Aorta (tissue), 5 donors: ENCODE measurements at places on chromosomes 4 and X. TPM values are rescaled to one million over a fixed set of nuclear protein-coding genes. Genes with fewer than 3 reads are reported as not detected.

GRCh38 chr4:125123570-125124109, 191.1 kb upstream of the FAT4 start:
- DNase-seq = no peak

GRCh38 chr4:73847526-73848182, 5.4 kb upstream of the PF4V1 start:
- no peak for DNase-seq

GRCh38 chr4:110367156-110367555, 108.8 kb upstream of the ENPEP start:
- no peak for DNase-seq

The TCEAL2 gene
- total RNA-seq = 20.5 TPM

The GUCY1B1 gene
- 24.9 TPM for total RNA-seq

The DOK7 gene
- total RNA-seq = 3.3 TPM
